ENCODE measurements at places on chromosomes 11 and 22.
A peak's percentile ranks its signal among the peaks of the same experiment; 100 is the strongest.

- DNase-seq: no peak
Observed at GRCh38 chr11:111357150-111358037, 21.7 kb downstream of the POU2AF1 start.

DNA sequence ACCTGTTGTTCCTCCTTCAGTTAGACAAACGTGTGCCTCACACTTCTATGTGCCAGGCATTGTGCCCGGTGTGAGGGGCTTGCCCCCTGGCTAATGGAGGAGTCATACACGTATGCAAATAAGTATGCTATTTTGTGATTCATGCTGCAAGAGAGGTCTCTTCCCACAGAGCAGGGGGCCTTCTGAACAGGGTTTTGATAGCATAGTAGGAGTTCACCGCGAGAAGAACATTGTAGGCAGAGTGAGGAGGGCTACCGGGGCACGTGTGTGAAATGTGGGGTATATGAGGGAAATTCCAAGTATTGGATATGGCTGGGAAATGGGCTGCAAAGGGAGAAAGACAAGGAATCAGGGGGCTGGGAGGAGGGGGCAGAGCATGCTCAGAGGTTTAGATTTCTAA lies 84.5 kb downstream of the NECTIN1 start:
- no peak for DNase-seq

GRCh38 chr11:128555606-128556005 lies 31.8 kb downstream of the ETS1 start:
- peak; percentile 69 for DNase-seq

DNA sequence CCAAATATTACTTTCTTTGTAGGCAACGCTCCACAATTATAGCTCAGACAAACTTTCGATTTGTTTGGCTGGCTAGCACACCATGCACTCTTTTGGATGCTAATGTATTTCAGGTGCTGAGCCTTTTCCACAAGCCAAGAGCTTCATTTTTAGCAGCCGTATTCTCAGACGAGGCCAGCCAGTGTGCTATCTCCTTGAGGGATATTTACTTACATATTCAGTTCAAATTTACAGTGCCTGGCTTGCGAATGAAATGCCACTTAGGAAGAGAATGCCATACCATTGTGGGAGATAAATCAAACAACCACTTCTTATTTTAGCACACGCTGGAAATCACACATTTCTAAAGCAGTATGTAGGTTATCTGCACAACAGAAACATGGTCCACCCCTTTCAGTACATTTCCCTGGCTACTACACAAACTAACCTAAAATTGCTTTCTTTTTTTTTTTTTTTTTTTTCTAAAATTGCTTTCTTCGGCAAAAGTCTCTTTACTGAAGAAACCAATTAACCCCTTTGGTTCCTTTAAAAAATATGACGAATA lies 236.9 kb downstream of the CADM1 start:
- DNase-seq: no peak

DNA sequence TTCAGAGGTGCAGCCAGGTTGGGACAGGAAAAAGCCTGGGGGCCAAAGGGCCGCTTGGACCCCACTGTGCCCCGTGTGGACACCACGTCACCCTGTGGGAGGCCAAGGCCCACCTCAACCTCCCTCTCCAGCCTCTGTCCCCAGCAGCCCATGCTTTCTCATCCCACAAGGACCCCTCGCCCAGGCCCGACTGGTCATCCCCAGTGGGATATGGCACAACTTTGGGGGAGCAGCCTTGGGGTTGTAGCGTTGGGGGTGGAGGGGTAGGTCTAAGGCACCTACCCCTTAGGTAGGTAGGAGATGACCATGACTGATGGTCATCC lies 44.0 kb downstream of the IGF2 start:
- DNase-seq: no peak

- DNase-seq: no peak
Observed at GRCh38 chr11:101010899-101011298, 118.7 kb downstream of the PGR start.

GRCh38 chr11:41522391-41522790 lies 62.9 kb upstream of the LRRC4C start:
- no peak for DNase-seq

DNA sequence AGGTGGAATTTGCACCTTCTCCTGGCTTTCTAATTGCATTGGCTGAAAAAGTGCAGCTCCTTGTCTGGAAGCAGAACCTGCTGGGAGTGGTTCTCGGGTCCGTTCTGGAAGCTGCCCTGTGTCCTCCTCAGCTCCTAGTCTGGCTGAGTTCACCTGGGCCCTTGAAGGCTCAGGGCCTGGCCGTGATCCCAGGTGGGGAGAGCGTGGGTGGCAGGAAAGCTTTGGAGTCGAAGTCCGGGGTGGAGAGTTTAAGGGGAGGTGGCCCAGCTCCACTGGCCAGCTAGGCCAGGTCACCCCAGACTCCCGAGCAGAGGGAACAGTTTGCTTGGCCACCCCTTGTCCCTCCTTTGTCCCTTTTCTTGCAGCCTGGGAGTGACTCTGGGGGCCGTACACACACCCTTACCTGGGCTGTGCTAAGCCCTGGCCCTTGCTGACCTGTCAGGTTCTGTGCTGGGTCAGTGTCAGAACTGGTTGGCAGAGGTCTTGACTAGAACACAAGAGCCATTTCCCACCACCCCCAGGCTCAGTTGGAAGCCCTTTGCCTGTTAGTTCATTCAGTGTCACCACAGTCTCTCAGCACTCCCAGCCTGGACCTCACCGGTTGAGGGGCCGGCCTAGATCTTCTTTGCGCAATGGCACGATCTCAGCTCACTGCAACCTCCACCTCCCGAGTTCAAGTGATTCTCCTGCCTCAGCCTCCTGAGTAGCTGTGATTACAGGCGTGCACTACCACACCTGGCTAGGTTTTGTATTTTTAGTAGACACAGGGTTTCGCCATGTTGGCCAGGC lies 37.3 kb downstream of the LRP5 start:
- no peak for DNase-seq

- DNase-seq: no peak
Observed at GRCh38 chr11:28242596-28242995, 134.4 kb downstream of the METTL15 start.

DNA sequence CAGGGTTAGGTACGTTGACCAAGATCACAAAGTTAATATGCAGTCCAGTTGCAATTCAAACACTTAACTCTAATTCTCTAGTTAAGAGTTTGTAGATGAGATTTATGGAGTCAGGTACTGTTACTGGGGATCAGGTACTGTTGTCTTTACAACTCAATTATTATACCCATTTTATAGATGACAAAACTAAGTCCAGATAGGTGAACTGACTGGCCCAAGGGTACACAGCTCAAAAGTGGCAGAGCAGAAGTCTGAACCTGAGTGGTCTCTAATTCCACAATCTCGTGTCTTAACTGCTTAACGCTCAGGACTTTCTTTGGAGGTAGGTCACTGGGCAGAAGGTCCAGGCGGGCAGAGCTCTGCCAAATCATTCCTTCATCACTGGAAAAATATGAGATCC lies 77.5 kb downstream of the DSCAML1 start:
- no peak for DNase-seq

DNA sequence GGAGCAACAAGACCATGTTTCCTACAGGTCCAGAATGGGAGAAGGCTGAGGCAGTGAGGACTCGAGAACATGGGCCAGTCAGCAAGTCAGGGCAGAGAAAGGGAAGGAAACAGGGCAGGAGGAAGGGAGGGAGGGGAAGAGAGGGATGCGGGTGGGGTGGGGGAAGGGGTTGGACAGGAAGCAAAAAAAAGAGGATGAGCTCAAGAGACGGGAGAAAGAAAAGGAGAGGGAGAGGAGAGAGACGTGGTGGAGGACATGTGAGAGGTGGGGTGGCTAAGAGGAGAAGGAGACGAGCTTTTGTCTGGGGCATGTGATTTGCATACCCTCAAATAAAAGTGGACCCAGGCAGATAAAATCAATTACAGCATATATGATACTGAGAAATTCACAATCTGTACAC lies 389.5 kb upstream of the B3GAT1 start:
- DNase-seq: no peak

GRCh38 chr11:59822989-59823566 lies 12.5 kb upstream of the MRPL16 start:
- peak; percentile 78 for DNase-seq

DNA sequence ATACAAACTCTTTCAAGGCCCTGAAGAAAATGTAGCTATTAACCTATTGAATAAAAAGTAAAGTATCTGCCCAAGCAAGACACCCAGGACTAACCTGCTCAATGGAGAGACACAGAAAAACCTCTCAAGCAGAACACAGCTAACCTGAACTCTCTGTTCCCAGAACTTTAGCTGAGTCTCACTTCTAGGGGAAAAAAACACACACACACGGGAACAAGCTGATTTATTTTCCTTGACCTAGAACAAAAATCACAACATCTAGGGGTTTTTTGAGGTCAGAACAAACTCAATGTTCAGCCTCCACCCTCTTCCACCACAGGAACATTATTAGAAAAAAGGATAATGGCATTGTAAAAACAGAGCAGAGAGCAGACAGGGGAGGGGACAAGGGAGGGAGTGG lies 121.6 kb downstream of the BBOX1 start:
- DNase-seq: no peak

GRCh38 chr11:132343445-132344175 lies 973.2 kb downstream of the NTM start:
- no peak for DNase-seq

- no peak for DNase-seq
Observed at GRCh38 chr11:21622995-21623394, 569.9 kb upstream of the ANO5 start.

DNA sequence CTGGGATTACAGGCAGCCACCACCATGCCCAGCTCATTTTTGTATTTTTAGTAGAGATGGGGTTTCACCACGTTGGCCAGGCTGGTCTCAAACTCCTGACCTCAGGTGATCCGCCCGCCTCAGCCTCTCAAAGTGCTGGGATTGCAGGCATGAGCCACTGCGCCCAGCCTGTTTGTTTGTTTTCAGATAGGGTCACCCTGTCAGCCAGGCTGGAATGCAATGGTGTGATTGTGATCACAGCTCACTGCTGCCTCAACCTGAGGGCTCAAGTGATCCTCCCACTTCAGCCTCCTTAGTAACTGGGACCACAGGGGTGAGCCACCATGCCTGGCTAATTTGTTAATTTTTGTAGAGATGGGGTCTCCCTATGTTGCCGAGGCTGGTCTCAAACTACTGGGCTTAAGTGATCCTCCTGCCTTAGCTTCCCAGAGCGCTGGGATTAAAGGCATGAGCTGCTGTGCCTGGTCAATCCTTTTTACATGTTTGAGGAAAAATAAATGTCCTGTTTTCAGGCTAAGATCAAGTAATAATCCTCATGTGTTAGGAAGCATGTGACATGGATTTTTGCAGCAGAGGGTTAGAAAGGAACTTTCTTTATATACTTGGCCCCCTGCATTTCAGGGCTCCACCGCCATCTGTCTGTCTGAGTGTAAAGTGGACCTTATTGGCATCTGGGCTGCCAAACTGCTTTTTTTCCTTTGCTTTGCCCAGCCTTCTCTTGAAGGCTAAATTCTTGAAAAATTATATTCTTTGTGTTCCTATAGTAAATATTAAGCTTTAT lies 4.8 kb upstream of the SLC3A2 start:
- DNase-seq: no peak

- no peak for DNase-seq
Observed at GRCh38 chr11:83070044-83070701, 1.5 kb downstream of the RAB30 start.

DNA sequence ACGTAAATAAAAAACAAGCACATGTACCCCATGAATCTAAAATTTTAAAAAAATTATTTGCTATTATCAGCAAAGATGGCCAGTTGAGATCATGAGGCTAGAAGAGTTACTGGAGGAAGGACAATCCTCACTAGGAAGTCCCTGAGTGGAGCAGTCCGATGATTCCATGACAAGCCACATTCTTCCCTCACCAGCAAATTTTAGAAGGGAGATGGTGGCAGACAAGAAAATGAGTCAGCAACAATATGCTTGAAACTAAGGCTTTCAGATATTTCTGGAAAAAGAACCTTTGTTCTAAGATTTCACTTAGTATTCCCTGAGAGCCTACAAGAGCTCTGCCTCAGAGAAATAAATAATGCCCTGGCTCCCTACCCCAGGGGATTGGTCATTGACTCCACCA lies 34.9 kb downstream of the P4HA3 start:
- no peak for DNase-seq

- DNase-seq: no peak
Observed at GRCh38 chr11:17385926-17386325, 2.5 kb downstream of the KCNJ11 start.

GRCh38 chr11:107357877-107358276 lies 99.7 kb downstream of the CWF19L2 start:
- no peak for DNase-seq

DNA sequence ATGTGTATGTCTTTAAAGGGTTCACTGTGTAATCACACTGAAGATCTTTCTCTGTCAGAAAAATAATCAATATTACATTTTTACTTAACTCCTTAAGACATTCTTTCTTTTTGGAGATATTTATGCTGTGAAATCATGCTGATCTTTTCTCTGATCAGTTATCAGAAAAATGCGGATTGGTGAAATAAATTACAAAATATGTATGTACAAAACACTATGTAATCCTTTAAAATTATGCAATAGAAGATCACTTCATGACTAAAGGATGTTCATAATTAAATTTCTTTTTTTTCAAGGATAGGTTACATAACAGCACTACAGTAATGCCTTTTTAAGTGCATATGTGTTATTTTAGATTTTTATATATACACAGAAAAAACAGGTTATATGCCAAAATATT lies 24.7 kb downstream of the BTBD10 start:
- DNase-seq: no peak

- no peak for DNase-seq
Observed at GRCh38 chr11:38672445-38672844, 2074.4 kb upstream of the RAG2 start.

DNA sequence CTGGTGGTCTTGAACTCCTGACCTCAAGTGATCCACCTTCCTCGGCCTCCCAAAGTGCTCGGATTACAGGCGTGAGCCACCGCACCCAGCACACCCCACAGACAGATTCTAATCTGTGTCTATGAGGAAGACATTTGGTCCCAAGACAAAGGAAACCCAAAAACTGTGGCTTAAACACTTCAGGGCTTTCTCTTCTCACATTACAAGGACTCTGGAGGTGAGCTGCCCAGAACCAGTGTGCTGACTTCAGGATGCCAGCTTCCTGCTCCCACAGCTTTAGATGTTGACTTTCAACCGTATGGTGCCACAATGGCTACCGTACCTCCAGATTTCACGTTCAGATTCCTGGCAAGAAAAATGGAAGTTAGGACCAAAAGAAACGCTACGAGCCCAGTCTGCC lies 32.2 kb upstream of the SYT7 start:
- DNase-seq: no peak

- peak; percentile 94 for DNase-seq
Observed at GRCh38 chr11:100632941-100633452, 54.1 kb upstream of the ARHGAP42 start.

GRCh38 chr11:35711173-35711910 lies 48.8 kb downstream of the TRIM44 start:
- DNase-seq: peak; percentile 10
